ENCODE measurements at places on chromosomes 6 and 20.

- DNase-seq, result no peak
Measured at GRCh38 chr6:12037798-12038197, 25.7 kb downstream of the HIVEP1 start.

DNA sequence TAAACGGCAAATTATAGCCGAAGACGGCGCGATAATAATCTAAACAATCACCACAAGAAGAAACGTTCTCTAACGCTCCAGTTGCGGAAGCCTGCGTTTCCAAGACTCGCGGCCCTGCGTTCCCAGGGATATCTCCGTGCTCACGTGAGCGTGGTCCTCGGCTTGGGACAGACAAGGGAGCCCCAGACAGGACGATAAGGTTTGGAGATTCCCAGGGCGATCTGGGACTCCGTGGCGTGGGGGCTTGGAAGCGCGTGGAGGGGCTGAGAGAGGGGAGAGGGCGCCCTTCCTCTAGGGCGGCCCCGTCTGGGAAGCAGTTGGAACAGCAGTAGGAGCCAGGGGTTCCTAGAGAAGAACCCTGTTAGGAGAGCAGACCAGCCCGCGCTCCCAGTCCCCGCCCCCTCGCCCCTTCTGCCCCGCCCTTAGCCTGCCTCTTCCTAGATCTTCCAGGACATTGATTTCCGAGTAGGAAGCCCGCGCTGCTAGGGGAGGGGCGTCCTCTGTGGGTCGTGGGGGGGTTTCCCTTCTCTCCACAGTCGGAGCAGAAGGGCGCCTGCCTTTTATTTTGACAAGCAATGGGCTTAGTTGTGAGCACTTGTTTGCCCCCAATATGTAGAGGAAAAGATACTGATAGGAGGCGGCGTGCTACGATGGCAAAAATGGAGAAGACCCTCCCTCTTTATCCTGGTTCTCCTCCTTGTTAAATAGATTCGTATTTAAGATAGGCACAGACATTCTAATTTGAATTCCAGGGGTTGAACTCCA is 10.6 kb downstream of the NRN1 start:
- DNase-seq, result no peak

DNA sequence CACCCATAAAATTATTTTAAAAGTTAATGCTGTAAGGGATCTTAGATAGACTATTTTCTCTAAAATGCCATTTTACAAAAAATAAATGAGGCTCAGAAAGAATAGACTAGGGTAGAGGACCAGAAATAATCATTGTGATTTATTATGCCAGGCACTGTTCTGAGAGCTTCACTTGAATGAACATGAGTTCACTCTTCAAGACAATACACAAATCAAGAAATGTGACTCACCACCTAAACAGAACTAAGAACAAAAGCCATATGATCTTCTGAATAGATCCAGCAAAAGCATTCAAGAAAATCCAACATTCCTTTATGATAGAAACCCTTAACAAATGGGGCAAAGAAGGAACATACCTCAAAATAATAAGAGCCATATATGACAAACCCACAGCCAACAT is 582.0 kb downstream of the PKHD1 start:
- no peak for DNase-seq

GRCh38 chr20:57736738-57737347 is 27.0 kb upstream of the PMEPA1 start:
- DNase-seq, result no peak

- no peak for DNase-seq
Measured at GRCh38 chr6:37137201-37138090, 32.5 kb upstream of the PIM1 start.

- DNase-seq, result peak; percentile 28
Measured at GRCh38 chr6:27591699-27592480, 119.0 kb upstream of the ZNF184 start.

DNA sequence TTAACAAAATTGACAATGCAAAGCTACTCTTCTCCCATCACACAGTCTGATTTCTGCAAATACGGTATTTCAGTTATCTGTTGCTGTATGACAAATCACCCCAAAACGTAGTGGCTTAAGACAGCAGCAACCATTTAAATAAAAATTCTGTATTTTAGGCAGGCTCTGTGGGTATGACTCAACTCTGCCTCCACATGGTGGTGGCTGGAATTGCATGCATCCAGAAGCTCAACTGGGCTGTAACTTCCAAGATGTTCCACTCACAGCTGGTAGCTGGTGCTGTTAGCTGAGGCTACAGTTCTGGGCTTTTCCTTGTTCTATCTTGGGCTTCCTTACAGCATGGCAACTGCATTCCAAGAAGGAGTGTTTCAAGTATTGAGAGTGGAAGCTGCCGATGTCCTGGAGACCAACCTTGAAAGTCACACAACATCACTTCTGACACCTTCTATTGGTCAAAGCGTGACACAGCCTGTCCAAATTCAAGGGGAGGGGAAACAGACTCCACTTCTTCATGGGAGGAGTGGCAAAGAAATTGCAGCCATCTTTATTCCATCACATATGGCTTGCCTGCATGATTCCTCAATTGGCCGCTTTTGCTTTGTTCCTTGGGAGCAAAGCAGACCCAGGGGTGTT is 39.7 kb upstream of the TULP1 start:
- peak; percentile 24 for DNase-seq

- peak; percentile 63 for DNase-seq
Measured at GRCh38 chr6:43723737-43724295, 36.2 kb upstream of the MRPS18A start.

- no peak for DNase-seq
Measured at GRCh38 chr6:12280458-12280857, 9.7 kb upstream of the EDN1 start.

DNA sequence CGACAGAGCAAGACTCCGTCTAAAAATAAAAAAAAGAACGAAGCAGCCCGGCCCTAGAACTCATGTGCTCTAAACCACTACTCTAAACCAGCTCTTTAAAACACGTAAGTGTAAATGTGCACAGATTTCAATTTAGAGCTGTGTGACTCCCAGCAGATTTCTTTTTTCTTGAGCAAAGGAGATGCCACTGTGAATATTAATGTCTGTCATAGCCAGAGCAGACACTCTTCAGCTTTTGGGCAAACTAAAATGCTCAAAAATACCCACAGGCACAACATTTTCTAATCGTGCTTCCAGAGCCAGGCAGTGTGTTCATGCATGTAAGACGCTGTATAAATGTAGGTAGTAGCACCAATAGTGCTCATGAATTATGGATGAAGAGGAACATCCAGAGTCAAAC is 218.9 kb upstream of the PLCB4 start:
- DNase-seq, result no peak

DNA sequence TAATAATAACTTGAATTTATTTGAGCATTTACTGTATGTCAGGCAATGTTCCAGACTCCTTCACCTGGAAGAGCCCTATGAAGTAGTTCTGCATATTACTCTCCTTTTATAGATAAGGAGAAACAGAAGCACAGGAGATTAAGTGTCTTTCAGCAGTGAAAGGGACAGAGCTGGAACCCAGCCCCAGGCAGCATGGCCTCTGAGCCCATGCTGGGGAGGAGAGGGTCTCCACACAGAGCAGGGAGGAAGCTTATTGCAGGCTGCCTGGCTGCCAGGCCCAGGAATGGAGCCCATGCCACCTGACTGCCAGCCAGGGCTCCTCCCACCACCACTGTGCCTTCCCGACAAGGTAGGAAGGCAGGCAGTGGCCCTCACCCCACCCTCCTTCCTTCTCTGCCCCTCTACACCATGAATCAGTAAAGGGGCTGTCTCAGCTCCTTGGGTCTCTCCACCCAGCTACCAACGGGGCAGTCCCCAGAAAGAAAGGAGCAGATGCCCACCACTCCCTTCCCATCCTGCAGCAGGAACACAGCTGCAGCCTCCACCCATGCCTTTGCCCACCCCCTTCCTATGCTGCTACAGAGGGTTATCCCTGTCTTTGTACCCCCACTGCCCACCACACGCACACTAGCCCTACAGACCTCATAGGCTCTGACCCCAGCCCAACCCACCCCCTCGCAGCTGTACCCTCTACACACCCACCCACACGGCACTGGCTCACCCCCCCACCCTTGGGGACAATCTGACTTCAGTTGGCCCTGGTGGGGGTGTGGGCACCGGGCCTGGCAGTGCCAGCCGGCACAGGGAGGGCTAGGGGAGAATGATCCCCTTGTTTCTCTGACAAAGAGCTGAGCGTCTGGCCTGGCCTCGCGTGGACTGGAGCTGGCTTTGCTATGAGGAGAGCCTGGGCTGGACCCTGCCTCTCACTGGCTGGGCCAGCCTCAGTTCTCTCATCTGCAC is 41.8 kb downstream of the TFEB start:
- no peak for DNase-seq

GRCh38 chr6:125867483-125867942 is 76.8 kb downstream of the NCOA7 start:
- DNase-seq, result no peak

DNA sequence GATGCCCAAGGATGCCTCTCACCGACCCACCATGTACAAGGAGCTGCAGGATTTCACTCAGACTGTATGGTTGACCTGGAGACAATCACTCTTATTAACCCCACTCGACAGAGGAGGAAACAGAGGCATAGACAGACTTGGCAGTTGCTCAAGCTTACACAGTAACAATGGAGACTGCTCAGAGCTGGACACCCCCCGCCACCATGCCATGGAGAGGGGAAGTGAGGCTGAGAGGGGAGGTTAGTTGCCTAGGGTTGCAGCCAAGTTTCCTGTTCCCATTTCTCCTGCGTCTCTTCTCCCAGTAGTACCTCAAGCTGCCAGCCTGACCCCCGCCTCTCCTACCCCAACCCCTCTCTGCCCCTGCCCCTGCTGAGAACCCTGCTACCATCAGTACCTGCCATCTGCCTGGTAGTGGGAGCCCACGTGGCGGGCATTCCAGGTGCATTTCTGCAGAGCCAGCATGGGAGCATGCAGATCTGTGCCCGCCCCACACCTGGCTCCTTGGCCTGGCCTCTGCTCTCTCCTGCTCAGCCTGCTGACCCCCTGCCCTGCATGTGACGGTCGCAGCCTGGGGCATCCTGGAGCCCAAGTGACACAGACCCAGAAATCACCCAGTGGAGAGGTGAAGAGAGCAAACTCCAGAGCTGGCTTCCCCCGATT is 157.7 kb downstream of the PREX1 start:
- DNase-seq, result no peak

GRCh38 chr6:24926192-24926591 is 9.6 kb downstream of the RIPOR2 start:
- no peak for DNase-seq

DNA sequence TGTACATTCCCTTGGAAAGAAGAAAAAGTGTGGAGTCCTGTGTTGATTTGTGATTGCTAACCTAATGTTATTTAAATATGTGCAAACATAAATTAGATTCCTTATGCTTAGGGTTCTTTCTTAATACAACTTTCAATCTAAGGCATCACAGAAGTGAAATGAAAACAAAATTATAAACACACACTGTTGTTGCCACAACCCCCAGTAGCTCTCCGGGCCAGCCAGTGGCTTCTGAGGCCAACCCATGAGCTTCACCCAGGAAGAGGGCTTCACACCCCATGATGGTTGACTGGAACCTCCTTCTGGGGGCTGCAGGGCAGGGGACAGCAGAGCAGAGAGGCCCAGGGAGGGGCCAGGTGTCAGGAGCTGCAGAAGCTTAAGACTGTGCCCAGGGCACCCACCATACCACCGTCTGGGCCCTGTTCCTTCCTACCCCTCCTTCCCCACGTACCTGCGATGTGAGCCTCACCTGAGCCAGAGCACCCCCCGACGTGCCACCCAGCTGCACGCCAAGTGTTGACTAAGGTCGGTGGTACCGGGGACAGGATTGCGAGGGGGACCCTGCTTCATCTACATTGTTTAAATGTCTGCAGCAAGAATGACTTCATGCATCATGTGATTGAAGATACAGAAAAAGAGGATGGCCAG is 110.5 kb downstream of the FAM120B start:
- DNase-seq, result no peak

Data from GM06990 (cell line).